ENCODE measurements at places on chromosomes 16 and 17.

DNA sequence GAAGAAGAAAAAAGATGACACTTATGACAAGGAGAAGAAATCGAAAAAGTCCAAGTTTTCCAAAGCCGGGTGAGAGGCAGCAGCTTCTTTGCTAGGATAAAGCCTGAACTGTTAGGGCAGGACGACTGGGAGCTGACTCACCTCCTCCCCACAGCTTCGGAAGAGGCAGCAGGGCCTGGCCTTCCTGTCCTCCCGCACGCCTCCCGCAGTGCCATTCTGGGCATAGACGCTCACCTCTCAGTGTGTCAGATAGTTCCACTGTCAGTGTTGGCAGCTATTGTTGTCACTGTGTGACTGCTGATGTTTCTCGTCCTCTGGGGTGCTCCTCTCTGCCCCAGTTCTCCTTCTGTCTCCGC, 12.6 kb downstream of the UBN1 start:
- no peak for DNase-seq

DNA sequence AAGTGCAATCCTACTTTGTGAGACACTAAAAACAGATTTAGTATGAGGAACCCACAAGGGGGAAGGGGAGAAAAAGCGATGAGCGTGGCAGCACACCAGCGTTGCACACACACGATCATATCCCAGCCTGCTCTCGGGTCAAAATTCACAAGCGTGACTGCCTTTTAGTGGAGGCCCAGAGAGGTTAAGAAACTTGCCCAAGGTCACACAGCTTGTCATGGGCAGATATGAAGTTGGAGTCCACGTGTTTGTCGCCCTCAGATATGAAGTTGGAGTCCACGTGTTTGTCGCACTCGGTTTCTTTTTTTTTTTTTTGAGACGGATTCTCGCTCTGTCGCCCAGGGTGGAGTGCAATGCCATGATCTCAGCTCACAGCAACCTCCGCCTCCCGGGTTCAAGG, 58.3 kb downstream of the TIMM22 start:
- DNase-seq, result no peak

- no peak for DNase-seq
Observed at GRCh38 chr17:41588126-41588810, 1.6 kb upstream of the KRT14 start.

- DNase-seq, result no peak
Observed at GRCh38 chr16:77917971-77918370, 104.4 kb upstream of the CLEC3A start.

- no peak for DNase-seq
Observed at GRCh38 chr17:30858556-30859250, 26.9 kb downstream of the ATAD5 start.

DNA sequence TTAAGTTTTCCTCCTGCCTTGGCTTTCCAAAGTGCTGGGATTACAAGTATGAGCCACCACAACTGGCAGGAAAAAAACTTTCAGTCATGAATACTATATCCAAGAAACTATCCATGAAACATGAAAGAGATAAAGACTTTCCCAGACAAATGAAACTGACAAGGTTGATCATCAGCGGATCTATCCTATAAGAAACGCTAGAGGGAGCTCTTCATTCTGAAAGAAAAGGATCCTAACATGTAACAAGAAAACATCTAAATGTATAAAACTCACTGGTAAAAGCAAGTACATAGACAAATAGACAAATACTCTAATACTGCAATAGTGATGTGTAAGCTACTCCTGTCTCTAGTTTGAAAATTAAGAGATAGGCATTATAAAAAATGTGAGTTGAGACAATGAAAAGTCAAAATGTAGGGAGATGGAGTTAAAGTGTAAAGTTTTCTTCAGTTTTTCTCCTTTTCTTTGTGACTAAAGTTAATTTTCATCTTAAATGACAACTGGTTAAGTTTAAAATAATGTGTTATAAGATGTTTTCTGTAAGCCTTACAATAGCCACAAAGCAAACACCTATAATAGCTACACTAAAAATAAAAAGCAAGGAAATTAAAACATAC, 79.6 kb upstream of the TEKT1 start:
- no peak for DNase-seq

DNA sequence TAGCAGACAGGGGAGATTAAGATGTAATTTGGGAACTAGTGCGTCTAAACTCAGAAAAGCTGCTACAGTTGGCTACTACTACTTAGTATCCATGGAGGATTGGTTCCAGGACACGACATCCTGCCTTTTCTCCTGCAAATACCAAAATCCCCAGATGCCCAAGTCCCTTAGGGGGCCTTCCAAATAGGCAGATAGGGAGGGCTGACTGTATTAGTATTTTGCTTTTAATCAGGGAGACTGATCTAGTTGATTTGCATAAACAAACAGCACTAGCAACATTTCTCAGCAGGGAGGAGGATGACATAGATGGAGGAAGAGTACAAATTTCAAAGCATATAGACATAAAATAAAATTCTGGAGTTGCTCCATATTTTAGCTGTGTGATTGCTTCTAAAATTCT, 621.6 kb upstream of the GOT2 start:
- no peak for DNase-seq

DNA sequence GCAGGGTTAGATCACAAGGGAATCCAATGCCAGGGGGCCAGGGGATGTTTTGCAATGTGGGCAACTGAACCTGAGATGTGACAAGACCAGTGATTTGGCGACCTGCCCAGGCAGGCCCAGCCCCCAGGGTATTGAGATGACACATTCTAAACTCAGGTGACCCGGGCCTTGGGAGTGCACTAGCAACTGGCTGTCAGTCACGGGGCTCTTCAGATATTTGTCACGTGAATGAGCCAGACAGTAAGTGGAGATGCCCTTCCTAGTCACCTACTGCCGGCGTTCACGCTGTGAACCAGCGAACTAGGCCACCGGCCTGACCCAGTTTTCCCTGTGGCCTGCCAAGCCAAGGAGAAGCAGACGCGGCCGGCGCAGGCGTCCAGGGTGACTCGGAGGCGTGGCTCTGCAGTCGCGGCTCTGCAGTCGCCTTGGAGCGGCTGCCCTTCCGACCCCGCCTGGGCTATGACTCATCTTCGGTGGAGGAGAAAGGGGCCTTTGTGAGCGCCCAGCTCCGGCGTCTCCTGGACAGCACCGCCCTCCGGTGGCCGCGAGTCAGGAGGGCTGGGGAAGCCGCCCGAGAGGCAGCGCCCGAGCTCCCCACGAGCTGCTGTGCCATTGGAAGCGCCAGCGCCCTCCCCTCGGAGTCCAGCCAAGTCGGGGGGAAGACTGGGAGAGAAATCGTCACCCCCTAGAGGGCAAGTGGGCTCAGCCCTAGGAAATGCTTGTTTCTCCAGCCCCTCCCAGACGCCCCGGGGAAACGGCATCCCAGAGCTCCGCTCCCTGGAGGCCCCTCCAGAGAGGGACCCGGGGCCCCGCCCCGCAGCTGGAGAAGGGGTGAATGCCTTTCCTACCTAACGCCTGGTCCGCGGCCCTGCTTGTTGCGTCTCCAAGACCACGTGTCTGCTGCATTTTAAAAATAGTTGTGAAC, 38.8 kb downstream of the WSB1 start:
- peak; percentile 95 for DNase-seq

DNA sequence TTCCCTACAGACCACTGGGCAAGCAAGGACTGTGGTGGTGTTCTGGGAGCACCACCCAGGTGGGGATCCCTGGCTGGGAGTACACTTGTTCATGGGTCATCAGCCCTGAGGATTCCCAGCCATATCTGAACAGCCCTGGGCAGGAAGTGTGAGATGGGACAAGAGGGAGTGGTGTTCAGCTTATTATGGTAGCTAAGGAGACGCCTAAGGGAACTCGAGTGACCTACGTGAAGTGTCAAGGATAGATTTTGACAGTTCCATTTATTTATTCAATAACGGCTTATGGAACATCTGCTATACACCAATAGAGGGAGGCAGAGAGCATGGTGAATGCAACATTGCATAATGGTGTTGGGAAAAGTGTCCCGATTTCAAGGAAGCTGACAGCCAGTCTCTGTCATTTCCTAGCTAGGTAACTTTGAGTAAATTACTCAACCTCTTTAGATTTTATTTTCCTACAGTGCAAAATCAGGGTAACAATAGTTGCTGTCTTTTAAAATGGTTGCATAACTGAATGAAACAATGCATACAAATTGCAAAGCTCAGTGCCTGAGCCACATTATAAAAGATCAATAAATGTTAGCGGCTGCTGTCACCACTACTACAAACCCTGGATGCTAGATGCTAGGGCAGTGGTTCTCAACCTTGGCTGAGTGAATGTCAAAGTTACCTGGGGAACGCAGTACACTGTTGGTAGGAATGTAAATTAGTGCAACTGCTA, 534.1 kb downstream of the GRIN2A start:
- DNase-seq, result no peak

DNA sequence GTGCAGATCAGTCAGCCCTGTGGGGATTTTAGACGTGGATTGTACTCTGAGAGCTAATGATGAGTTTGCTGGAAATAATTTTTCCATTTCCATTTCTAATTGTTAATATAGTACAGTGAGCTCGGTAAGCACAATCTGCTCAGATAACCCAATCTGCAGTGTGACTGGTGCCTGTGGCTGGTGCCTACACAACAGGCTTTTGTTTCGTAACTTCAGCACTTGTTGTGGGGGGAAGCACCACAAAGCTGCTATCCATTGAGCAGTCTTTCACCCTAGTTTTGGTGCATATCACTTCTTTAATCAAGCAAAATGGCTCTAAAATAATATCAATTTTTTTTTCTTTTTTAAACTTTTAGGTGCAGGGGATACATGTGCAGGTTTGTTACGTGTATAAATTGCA, 534.9 kb upstream of the HSBP1 start:
- no peak for DNase-seq

GRCh38 chr16:82542714-82543113, 84.1 kb upstream of the CDH13 start:
- DNase-seq, result no peak

DNA sequence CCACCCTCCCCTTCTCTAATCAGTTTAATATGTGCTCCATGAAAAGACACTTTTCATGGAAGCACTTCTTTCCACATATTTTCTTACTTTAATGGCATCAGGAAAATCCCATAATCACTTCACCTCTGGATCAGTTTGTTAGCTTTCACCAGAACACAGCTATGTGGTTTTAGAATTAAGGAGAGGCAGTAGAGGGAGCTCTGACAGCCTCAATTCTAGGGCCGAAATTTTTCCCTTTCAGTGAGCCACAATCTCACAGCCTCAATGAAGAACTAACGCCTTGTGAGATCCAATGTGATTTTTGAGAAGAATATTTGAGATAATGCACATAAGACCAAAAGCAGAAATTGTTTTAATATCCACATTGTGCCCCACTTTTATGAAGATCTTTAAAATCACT, 1494.0 kb upstream of the CDH8 start:
- no peak for DNase-seq

- DNase-seq, result no peak
Observed at GRCh38 chr16:69182730-69183416, 4.1 kb upstream of the SNTB2 start.

DNA sequence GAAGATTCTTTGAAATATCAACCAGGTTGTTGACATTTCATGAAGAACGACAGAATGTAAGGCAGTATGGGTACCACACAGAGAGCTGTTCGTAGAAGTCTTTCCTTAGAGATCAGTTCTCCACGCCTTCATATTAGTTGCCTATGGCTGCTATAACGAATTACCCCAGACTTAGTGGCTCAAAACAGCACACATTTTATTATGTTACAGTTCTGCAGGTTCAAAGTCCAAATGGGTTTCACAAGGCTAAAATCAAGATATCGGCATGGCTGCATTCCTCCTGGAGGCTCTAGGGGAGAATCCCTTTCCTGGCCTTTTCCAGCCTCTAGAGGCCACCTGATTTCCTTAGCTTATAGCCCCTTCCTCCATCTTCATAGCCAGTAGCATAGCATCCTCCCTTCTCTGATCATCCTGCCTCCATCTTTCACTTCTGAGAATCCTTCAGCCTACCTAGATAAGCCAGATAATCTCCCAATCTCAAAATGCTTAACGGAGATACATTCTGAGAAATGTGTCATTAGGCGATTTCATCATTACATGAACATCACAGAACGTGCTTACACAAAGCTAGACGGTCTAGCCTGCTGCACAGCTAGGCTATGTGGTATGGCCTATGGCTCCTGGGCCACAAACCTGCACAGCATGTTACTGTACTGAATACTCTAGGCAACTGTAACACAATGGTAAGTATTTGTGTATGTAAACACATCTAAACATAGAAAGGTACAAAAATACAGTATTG, 26.0 kb downstream of the ERCC4 start:
- DNase-seq, result no peak

DNA sequence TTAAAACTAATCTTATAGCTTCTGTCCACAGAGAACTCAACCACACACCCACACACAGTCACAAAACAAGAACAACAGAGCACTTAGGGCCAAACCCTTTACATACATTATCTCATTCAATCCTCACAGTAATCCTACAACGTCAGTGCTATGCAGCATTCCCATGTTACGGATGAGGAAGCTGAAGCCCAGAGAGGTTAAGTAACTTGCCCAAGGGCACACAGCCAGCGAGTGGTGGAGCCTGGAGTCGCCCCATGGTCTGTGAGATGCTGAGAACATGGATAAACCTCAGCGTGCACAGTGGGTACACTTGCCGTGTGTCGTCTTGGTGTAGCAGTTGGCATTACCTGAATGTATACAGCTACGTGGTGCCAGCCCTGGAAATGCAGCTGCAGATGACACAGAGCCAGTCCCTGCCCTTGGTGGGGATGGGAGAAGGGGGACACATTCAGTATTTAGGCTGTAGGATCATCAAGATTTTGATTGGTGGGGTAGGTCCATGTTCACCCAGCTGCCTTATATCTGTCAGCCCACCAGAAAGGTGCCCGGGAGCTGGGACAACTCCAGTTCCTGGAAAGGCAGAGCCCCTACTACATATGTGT, 177.0 kb downstream of the IRF8 start:
- no peak for DNase-seq

- DNase-seq, result no peak
Observed at GRCh38 chr16:52463904-52464303, 83.0 kb downstream of the TOX3 start.

DNA sequence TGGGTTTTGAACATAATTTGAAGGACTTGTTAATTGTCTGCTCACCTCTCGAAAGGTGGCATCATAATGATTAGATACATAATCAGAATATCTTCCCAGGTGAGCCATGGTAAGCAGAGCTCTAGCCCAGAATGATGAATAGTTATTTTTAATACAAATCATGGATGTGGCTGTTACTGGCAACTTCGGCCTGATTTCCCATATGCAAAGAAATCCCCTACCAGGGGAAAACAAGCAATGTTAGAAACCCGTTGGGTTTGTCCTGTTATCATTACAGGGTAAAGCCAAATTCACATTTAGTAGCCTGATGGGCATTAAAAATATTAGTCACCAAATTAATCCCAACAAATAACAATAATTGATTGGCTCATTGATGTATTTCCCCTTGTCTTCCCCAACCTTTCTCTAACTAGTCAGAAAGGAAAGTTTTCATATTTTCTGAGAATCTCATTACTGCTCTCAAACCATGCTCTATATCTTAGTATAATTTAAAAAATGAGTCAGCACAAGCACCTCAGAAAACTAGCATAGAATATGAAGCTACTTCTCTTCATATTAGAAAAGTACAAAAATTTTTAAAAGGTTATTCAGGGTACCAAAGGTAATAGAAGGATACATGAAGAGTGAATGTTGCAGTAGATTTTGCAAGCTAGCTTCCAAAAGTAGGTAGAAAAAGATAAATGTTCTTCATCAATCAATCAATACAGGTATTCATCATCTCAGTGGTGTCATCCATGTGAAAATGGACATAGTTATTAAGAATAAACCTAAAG, 5.0 kb downstream of the STAT5B start:
- DNase-seq, result no peak
